ENCODE measurements at places on chromosomes 5 and 9.

- no peak for DNase-seq
Observed at GRCh38 chr5:171275841-171276544, 33.1 kb upstream of the TLX3 start.

GRCh38 chr5:158922816-158923215, 176.9 kb downstream of the EBF1 start:
- DNase-seq = no peak

DNA sequence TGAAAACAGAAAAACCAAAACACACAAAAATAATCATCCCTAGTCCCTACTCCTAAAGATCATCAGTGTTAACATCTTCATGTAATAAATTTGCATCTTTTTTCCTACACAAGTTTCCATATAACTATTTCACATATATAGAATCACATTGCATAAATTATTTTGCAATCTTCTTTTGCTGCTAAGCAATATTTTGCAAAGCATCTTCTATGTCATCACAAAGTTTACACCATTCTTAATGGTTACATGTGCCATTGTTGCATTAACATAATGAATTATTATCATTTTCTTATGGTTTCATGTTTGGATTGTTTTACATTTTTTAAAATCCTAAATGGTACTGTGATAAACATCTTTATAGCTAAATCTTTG, 17.8 kb downstream of the SH3TC2 start:
- no peak for DNase-seq

GRCh38 chr9:109568568-109569210, 70.6 kb upstream of the PTPN3 start:
- no peak for DNase-seq

GRCh38 chr9:99130069-99130468, 25.2 kb downstream of the TGFBR1 start:
- no peak for DNase-seq

- no peak for DNase-seq
Observed at GRCh38 chr5:132451387-132451786, 39.2 kb downstream of the IRF1 start.
